ENCODE measurements at places on chromosomes 3 and 15.

GRCh38 chr15:86009727-86010126, 69.9 kb upstream of the AGBL1 start:
- DNase-seq = no peak

DNA sequence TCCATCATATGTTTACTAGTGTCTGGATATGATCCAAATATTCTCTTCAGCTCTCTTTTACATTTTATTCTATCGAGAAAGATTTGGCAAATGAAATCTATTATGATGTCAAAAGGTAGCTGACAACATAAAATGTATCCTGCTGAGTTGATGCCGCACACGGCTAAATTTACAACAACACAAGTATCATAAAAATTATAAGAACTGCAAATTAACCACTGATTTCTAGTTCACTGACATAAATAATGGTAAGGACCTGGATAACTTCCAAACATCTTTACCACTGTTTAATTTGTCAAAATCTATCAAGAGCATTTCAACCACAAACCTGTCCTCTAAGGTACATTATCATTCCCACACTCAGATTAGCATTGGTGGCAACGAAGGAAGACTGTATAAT, 244.5 kb downstream of the FOXP1 start:
- DNase-seq = no peak

DNA sequence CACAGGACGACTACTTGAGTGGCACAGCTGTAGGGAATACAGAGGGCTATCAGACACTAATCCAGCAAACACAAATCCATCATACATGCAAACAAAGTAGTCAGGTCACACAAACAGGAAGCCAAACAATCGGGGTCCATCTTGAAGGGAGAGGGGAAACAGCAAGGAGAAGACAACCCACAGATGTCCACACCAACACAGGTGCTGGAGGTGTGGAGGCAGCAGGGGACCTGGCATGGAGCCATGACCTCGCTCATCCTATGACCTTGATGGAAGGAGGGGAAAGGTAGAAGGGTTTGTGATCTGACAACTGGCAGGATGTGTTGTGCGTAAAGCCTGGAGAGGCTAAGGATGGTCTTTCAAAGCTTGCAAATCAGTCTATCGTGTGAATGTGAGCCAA, 39.9 kb upstream of the SKOR1 start:
- no peak for DNase-seq

- peak; percentile 7 for DNase-seq
These were observed 5.8 kb upstream of the WNT7A start for GRCh38 chr3:13885704-13886010.

DNA sequence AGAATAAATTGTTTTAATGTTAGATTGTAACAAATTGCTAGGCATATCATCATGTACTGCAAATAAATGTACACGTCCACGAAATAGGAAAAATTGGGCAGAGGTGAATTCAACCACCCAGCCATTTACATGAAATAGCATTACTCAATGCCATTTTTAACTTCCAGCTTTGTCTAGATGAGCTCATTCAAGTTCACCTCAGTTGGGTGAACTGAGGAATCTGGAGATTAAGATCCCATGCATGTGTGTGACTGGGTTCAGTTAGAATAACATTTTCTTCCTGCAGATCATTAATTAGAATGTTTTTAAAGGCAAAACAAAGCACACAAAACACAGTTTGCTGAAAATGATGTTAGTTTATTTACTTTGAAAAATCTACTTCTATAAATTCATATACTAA, 767.8 kb upstream of the GOLIM4 start:
- DNase-seq = no peak

GRCh38 chr15:50627351-50628055, 59.1 kb downstream of the TRPM7 start:
- no peak for DNase-seq

GRCh38 chr3:31538801-31539200, 6.1 kb downstream of the STT3B start:
- DNase-seq = no peak

GRCh38 chr15:59150185-59150584, 45.2 kb downstream of the CCNB2 start:
- DNase-seq = peak; percentile 37

GRCh38 chr3:182492536-182492935, 300.8 kb upstream of the ATP11B start:
- DNase-seq = no peak

DNA sequence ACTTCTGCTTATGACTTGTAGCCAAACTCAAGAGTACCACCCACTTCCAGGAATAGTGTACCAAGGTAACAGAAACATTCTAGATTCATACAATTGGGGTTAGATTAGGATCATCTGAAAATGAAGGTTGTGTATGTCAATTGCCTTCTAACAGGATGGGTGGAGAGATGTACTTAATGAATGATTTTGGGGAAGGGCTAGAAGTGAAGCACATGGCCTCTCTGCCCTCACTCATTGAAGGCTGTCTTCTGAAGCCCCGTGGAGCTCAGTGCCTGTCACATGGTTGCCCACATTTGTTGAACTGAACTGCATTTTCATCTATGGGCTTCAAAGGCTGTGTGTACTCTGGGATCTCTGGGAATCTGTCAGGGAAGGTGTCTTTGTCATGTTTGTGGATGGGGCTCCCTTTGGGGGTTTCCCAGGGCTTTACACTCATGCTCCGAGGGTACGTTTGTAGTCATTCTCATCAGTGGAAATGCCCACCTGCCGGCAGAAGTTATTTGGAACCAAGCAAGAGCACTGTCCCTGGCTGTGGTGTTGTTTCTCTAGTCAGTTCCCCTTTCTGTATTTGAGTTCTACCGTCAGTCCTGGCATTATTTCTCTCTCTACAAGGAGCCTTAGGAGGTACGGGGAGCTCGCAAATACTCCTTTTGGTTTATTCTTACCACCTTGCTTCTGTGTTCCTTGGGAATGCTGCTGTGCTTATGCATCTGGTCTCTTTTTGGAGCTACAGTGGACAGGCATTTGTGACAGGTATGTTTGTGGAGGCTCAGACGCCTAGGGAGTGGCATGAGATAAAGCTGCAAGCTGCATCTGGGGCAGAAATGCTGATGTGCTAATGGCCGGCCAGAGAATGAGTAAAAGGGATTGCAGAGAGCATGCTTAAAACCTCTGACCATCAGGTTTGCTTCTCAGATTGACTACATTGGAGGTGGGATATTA, 22.4 kb downstream of the CD86 start:
- DNase-seq = no peak

- DNase-seq = no peak
These were observed 285.0 kb downstream of the THSD4 start for GRCh38 chr15:71400294-71400693.

DNA sequence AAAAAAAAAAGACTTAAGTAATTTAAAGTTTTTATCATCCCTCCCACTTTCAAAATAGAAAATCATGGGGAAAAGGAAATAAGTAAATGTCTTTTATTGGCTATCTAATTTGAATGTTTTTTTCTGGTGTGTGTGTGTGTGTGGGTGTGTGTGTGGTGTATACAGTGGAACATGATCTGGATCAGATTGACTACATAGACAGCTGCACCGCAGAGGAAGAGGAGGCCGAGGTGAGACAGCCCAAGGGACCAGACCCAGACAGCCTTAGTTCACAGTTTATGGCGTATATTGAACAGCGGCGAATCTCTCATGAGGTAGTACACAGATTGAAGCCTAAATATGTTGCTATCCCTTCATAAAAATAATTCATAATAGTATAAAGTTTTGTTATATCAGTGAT, 44.5 kb downstream of the LRCH3 start:
- DNase-seq = no peak

GRCh38 chr15:72902245-72902918, 118.8 kb upstream of the ADPGK start:
- DNase-seq = peak; percentile 78

DNA sequence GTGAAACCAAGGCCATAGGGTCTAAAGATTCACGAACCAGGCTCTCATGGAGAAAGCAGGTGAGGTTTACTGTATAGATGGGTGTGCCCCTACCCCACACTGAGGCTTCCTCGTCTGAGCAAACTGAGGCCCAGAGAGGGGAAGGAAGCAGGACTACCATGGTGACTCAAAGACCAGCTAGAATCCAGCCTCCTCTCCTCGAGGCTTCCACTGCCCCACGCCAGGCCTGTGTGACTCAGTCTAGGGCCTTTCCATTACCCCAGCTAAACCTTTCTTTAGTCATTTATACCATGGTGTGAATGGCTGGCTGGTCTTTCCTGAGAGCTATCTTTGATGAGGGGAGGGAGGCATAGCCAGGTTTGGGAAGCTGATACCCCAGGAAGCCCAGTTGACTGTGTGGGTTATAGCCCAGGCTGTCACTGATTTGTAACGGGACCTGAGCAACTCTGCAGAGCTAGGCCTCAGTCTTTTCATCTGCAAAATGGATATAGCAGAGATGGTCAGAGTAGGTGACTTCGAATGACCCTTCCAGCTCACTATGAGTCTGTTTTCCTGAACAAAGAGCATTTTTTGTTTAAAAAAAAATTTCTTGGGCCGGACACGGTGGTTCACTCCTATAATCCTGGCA, 3.0 kb upstream of the RHO start:
- no peak for DNase-seq

DNA sequence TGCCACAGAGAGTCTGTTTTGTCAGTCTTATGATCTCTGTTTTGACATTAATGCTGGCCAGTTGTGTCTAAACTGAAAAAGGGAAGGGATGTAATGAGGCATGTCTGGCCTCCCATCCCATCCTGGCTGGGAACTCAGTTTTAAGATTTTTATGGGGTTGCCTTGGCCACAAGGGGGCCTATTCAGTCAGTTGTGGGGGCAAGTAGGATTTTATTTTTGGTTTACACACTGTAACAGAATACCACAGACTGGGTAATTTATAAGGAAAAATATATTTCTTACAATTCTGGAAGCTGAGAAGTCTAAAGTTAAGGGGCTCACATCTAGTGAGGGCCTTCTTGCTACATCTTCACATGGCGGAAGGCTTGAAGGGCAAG, 129.8 kb downstream of the TMEM108 start:
- DNase-seq = no peak
